ENCODE measurements at places on chromosomes 12 and 14. TPM values are rescaled to one million over a fixed set of nuclear protein-coding genes. Genes with fewer than 3 reads are reported as not detected.

Gene TPH2
- total RNA-seq, result not detected

Gene GPR84
- total RNA-seq, result not detected

Gene BCDIN3D
- 2.4 TPM for total RNA-seq

Gene MYO1A
- total RNA-seq, result 0.08 TPM

- DNase-seq, result no peak
Observed at GRCh38 chr14:75238756-75239455, 39.7 kb upstream of the FOS start.

DNA sequence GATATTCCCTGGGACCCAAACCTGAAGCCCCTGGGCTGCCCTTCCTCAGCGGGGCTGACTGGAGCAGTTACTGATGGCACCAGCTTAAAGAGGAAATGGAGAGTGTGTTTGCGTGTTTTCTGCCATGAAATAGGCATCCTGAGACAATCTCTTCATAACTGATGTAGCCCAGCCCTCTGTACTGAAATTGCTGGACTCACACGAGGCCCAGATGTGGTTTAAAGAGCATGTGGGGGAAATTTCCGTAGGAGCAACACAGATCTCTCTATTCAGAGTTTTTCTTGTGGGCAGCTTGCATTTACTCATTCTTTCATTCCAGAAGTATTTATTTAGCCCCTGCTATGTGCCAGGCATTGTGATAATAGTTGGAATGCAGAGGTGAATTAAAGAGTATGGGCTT, 782.1 kb upstream of the TBX3 start:
- no peak for DNase-seq

DNA sequence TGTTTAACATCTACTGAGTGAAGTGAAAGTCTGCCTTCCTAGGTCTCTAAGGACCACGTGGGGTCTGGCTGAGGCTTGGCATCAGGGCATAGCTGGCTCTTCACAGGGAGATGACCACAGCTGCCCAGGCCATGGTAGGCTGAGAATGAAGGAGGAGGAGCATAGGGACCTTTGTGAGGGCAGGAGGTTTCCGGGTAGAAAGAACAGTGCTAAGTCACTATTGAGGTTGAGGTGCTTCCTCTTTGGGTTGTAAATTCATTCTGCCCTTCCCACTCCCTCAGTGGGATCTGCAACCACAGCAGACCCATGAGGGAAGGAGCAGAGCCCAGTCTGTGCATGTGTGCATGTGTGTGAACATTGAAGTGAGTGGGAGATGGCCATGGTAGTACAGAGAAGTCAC, 909.6 kb downstream of the VRK1 start:
- no peak for DNase-seq

DNA sequence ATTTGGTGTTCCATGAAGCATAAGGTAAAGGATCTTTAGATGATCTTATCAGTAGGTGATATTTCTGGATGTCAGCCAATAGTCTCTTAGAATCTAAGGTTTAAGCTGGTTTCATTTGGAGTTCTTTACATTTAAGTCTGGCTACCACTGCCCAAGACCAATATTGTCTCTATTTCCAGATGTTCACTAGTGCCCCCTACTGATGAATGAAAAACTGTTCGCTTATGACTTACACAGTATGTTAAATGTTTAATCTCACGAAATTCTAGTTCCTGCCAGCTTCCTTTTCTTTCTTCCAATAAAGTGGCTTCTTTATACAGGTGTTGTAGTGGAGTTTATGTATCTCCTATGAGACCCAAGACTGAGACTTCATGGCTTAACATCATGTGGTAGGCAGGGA, 31.8 kb upstream of the MIS18BP1 start:
- DNase-seq, result no peak

GRCh38 chr14:104593241-104593701, 11.3 kb downstream of the TMEM179 start:
- peak; percentile 36 for DNase-seq

GRCh38 chr14:104107611-104108569, 22.4 kb downstream of the ASPG start:
- DNase-seq, result no peak

DNA sequence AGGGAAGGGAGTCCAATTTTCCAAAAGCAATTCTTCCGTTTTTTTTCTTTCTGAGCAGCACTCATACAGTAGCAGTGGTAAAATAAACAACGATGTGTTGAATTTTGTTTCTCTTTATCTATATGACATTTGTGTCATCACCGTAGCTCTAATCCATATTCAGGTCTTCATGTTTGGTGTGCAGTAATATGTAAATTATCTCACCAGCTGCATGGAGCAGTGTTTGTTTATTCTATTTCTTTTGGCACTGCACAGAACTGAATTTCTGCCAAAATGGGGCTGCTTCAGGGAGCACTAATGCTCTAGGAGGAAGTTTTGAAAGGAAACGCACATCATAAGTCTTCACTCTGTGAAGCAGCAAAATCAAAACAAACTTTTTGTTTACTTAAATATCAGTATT, 130.0 kb upstream of the NPAS3 start:
- DNase-seq, result no peak
